Left ventricle myocardium inferior (tissue), 1 donor: ENCODE measurements at places on chromosomes 7 and 10.

GRCh38 chr7:149870701-149871483, 2.9 kb upstream of the ATP6V0E2 start:
- no peaks in the 10 kb centered on the region for H3K27me3 ChIP-seq
- peaks cover 5% of the 10 kb centered on the region for H3K36me3 ChIP-seq
- peak overlapping the region; percentile 98 for H3K27ac ChIP-seq
- no peak overlapping the region for H3K4me3 ChIP-seq

- H3K27ac ChIP-seq = no peak overlapping the region
- H3K4me1 ChIP-seq = no peaks in the 10 kb centered on the region
- peaks cover 46% of the 10 kb centered on the region for H3K27me3 ChIP-seq
- H3K4me3 ChIP-seq = no peak overlapping the region
- DNase-seq = no peak
- H3K36me3 ChIP-seq = no peaks in the 10 kb centered on the region
Measured at GRCh38 chr10:77533146-77533886, 104.3 kb downstream of the KCNMA1 start.

DNA sequence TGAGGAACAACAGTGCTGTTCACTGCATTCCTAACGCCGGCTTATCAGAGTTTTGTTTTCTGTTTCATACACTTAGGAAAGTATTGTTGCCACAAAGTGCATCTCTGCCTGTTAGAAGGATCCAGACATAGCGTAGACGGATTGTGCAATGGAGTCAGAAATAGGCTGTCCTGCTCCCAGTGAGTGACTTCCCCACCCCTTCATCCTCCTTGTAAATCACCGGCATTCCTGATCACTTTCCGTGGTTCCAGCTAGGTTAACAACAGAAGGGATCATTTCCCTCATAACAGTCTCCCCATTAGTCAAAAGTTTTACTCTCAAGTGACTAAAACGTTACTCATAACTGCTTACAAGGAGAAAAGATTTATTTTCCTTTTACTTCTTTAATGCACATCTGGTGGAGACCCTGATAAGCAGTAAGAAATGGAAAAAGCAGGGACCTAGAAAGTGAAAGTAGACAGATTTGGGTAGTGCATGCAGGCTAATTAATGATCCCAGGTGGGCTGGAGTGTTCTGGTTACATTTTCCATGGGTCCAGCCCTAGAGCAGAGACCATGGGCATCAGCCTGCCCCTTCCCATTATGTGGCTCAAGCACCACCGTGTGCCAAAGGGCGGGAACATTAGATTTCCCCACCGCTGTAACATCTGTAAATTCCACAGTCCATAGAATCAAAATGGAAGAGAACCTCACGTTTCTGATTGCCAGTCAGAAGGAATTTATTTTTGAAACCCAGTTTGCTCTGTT, 395.1 kb upstream of the GALNT17 start:
- DNase-seq = no peak
- no peaks in the 10 kb centered on the region for H3K36me3 ChIP-seq
- H3K27me3 ChIP-seq = no peaks in the 10 kb centered on the region
- H3K4me1 ChIP-seq = peaks cover 32% of the 10 kb centered on the region
- peak overlapping the region; percentile 45 for H3K4me3 ChIP-seq

DNA sequence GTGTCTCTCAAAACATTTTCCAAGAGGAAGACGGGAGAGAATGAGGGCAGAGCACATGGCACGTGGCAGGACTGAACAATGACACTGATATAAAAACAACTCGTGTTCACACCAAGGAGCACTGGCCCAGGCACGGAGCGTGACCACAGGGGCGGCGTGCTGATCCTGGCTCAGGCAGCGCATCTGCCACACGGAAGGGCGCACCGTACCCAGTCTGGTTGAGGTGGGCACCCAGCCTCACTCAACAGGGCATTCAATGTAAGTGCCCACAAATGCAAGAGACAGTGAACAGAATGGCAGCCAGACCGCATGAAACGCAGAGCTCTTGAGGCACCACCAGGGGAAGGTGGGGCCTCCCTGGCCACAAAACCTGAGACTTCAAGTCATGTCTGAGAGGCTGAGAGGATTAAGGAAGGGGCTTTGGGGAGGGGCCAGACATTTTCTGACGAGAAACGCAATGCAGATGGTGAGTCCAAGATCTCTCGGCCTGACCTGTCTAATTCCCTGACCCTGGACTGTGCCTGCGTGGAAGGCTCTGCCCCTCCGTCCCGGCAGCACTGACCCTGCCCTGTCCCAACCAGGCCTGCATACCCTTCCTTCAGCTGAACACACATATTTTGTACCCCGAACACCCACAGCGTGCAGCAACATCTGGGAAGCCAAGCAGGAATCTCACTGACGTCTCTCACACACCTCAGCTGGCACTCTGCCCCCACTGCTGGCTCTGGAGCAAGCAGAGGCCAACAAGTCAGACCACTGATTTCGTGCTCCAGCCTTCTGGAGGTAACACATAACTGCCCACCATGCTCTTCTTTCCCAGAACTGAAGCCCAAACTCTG, 35.5 kb downstream of the VOPP1 start:
- H3K36me3 ChIP-seq = no peaks in the 10 kb centered on the region
- H3K4me3 ChIP-seq = no peak overlapping the region
- no peak for DNase-seq
- no peak overlapping the region for H3K27ac ChIP-seq
- H3K27me3 ChIP-seq = no peaks in the 10 kb centered on the region
- peaks cover 52% of the 10 kb centered on the region for H3K4me1 ChIP-seq

DNA sequence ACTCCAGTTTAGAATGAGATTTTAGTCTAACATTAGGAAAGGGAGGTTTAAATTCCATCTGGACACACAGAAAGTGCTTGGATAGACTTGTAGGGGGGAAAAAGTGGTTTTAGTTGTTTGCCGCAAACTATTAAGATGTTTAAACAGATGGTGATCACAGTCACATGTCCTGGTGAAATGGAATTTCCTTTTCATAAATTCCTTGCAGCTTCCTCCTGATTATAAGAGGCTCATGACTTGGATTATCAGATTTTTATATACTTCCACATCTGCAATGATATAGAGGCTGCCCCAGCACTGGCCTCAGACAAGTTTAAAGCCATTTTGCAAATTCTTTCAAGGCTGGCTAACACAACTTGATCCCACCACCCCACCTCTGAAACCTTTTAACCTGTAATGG, 106.4 kb upstream of the ARMC3 start:
- H3K4me1 ChIP-seq = no peaks in the 10 kb centered on the region
- DNase-seq = no peak
- H3K27me3 ChIP-seq = no peaks in the 10 kb centered on the region

DNA sequence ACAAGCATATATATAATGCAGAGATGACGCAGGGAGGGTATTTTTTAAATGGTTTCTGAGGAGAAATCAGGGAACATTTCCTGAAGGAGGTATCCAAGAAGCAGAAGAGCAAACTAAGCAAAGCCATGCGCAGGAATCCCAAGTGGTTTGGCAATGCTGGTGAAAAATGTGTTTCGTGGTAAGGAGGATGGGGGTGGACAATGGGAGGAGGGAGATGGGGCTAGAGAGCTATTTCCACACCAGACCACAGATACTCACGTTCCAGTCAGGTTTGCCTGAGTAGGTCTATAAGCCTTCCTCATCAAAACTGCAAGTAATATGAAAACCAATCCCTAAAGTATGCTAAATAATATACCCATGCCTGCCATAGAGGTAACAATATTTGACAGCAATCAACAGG, 223.7 kb upstream of the MKLN1 start:
- no peak for DNase-seq
- peaks cover 24% of the 10 kb centered on the region for H3K36me3 ChIP-seq
- no peaks in the 10 kb centered on the region for H3K27me3 ChIP-seq
- H3K27ac ChIP-seq = peak overlapping the region; percentile 99
- peaks cover 92% of the 10 kb centered on the region for H3K4me1 ChIP-seq
- peak overlapping the region; percentile 91 for H3K4me3 ChIP-seq

- peak; percentile 62 for DNase-seq
- peak within 1 kb of the TSS; percentile 72 for H3K4me3 ChIP-seq
- H3K36me3 ChIP-seq = peaks cover 27% of the 10 kb centered on the region
Measured at GRCh38 chr10:101843032-101844021, at the start of gene KCNIP2. Gene KCNIP2 (minus strand): TSS chr10:101843800. CDS start chr10:101843568, 232 bp downstream.

DNA sequence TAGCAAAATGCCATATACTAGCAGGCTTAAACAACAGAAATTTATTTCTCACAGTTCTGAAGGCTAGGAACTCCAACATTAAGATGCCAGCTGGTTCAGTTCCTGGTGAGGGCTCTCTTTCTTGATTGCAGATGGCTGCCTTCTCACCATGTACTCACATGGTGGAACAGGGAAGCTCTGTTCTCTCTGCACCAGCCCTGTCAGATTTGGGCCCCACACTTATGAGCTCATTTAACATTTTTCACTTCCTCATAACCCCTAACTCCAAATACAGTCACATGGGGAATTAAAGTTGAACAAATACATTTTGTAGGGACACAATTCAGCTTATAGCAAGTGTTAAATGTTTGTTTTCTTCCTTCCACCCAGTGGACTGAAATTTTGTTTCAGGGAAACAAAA, 218.6 kb upstream of the TAC1 start:
- H3K4me1 ChIP-seq = peaks cover 4% of the 10 kb centered on the region
- H3K4me3 ChIP-seq = no peak overlapping the region
- H3K27me3 ChIP-seq = no peaks in the 10 kb centered on the region
- H3K27ac ChIP-seq = no peak overlapping the region
- DNase-seq = no peak
- no peaks in the 10 kb centered on the region for H3K36me3 ChIP-seq

DNA sequence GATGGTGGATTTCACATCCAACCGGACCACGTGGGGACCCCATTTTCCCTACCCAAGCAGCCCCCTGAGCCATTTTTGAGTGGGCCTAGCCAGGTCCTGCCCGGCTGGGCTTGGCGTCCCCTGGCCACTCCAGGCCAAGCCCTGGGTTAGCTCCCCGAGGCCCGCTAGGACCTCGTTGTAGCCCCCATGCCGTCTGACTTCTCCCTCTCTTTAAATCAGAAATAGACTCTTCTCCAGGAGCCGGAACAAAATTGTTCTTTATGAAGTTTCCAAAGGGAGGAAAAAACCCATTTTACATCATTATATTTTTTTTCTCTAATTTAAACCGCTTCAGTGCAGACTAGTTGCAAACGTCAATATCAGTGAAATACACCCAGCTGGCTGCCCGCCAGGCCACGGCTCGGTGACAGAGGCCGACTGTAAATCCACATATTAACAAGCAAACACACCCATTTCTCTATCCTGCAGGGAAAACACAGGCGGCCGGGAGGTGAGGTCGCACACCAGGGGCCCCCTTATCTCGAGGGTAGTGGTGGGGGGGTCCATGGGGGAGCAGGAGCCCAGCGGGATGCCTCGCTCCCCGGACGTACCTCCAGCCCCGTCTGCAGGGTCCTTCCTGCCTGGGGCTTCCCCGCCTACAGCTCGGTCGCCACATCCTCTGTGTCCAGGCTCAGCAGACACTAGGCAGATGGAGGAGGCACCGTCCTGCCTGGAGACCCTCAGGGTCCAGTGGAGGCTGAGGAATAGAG, 72.7 kb downstream of the ELFN1 start:
- peak; percentile 70 for DNase-seq
- H3K4me1 ChIP-seq = peaks cover 28% of the 10 kb centered on the region
- peak overlapping the region; percentile 45 for H3K4me3 ChIP-seq
- no peaks in the 10 kb centered on the region for H3K27me3 ChIP-seq

DNA sequence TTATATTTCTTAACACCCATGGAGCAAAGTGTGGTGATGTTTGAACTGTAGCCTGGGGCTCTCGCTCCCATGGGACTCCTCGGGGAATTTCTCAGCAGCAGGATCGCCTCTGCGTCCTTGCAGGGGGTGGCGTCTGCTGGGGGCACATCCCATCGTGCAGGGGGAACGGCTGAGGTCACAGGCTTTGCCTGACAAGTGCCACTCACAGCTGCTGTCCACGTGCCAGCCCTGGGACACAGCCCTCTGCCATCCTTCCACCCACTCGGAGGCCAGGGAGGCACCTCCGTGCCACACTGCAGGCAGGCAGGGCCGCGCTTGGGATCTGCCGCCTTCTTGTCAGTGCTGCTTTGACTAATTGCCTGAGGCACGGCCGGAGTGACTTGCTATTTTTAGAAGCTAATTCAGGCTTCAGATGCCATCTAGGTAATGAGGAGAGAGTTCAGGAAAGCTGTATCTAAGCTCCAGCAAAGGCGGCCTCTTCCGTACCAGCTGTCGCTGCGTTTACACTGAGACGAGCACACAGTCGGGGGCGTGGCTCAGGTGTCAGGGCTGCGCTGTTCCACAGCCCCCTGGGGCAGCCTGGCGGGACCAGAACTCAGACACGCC, 45.7 kb downstream of the PITRM1 start:
- peaks cover 55% of the 10 kb centered on the region for H3K36me3 ChIP-seq
- DNase-seq = peak; percentile 56
- peak overlapping the region; percentile 6 for H3K4me3 ChIP-seq

DNA sequence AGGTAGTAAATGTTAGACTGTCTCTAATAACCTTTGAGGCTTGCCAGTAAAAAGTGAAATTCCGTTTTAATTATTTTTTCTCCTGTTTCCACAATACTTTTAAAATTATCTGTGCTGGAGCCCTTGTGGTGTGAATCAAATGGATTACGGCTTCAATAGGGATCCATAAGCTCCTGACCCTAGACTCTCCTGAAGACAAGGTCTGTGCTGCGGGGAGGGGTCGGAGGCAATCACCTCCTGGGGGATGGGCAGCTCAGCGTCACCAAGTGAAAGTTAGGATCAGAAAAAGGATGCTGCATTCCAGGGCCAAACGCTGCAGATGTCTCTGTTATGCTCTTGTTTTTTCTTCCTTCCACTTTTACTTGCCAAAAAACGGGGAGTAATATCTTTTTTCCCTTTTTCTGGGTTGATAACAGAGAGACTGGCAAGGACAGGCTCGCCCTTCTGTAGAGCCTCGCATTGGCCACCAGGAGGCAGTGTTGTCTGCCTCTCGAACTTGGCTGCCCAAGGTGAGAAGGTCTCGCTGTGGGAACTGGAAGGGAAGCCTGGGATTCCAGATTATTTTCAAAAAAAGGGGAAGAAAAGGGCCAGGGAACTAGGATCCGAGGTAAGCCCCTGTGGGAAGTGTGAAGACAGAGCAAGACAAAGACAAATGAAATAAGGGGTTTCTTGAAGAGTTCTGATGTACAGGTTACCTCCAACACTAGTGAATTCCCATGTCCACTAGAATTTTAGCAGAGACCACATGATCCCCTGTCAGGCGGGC, 621.9 kb downstream of the ACTR3B start:
- no peak overlapping the region for H3K27ac ChIP-seq
- H3K27me3 ChIP-seq = peaks cover 3% of the 10 kb centered on the region
- peak overlapping the region; percentile 23 for H3K4me3 ChIP-seq
- no peaks in the 10 kb centered on the region for H3K4me1 ChIP-seq
- no peaks in the 10 kb centered on the region for H3K36me3 ChIP-seq

DNA sequence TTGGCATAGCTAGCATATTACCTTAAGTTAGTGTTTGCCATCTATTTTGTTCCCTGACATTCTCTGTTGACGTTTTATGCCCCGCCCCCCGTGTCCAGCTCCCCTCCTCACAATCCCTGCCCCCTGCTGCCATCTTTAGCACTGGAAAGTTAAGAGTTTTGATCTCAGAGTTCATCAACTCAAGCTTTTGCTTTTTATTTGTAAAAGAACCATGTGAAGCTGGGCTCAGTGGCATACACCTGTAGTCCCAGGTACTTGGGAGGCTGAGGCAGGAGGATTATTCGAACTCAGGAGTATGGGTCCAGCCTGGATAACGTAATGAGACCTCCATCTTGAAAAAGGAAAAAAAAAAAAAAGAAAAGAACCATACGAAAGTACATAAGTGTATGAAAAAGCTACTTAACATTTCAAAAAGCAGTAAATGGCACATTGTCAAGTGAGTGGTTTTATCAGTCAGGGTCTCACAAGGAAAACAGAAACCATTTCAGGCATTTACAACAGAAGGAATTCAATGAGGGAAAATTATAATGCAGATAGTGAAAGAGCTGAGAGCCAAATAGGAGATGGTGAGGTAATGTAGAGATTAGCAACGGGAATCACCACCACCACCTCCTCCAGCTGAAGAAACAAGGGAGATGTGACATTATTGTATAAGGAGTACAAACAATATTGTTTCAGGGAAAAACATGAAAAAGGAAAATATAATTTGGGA, 64.9 kb downstream of the MCU start:
- no peaks in the 10 kb centered on the region for H3K4me1 ChIP-seq
- no peak for DNase-seq
- no peaks in the 10 kb centered on the region for H3K36me3 ChIP-seq
- H3K27me3 ChIP-seq = no peaks in the 10 kb centered on the region
- no peak overlapping the region for H3K27ac ChIP-seq
